ENCODE measurements at places on chromosomes 7 and 10.
A peak's percentile ranks its signal among the peaks of the same experiment; 100 is the strongest.

- DNase-seq: no peak
Measured at GRCh38 chr7:95479992-95480624, 5.6 kb upstream of the ASB4 start.

DNA sequence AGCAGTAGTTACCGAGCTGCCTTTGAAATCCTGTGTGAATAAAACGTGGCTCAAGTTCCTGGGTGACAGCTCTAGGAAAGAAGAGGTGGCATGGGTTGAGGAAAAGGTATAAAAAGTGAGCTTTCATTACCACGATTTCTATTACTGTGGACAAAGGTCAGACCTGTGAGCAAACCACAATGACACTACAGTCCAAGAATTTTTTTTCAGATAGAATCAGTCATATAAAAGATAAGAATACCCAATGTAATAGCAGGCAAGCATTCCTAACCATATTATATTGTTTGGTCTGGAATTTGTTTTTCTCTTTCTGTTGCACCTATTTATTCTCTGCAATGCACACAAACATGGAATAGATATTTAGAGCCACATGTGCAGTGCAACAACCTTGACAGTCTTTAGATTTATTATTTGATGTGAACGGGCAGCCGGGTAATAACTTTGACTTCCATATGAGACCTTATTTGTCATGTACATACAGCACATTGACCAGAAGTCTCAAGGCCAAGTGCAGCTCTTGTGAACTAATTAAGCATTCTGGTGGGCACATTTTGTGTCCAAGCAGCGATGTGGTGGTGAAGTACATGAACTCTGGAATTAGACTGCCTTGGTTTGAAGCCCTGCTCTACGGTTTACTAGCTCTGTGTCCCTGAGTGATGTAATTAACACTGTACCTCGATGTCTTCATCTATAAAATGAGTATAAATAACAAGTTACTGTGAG is 156.8 kb downstream of the NRCAM start:
- DNase-seq: no peak

- no peak for DNase-seq
Measured at GRCh38 chr7:1552200-1552599, 3.8 kb downstream of the TMEM184A start.

- no peak for DNase-seq
Measured at GRCh38 chr7:32023376-32023775, 46.8 kb downstream of the PDE1C start.

DNA sequence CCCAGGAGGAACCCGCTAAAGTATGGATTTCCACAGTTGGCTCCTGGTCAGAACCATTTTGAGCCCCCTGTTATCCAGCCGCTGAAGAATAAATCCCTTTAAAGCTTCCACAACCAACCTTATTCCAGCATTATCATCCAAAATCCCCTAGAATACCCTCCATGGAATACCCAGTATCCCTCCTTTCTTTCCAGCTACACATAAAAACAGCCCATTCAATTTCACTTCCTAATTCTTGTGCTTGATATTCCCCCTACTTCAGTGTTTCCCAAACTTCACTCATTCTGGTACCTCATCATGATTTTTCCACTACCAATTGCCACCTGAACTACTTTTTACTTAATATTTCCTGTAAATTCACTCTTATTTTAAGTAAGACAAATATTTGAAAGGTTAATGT is 3.1 kb downstream of the MACC1 start:
- DNase-seq: no peak

GRCh38 chr7:127807340-127807739 is 155.3 kb downstream of the SND1 start:
- DNase-seq: no peak

DNA sequence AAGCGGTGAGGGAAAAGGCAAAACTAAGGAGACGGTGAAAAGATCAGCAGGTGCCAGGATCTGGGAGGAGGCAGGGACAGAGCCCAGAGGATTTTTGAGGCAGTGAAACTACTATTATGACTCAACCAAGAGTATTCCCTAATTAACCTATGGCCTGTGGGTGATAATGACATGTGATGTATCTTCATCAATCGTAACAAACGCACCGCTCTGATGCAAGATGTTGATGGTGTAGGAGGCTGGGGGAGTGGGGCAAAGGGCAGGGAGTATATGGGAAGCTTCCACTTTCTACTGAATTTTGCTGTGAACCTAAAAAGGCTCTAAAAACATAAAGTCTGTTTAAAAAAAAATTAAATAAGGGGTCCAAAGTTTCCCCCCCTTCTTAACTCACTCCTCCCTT is 25.5 kb upstream of the EZH2 start:
- DNase-seq: no peak

DNA sequence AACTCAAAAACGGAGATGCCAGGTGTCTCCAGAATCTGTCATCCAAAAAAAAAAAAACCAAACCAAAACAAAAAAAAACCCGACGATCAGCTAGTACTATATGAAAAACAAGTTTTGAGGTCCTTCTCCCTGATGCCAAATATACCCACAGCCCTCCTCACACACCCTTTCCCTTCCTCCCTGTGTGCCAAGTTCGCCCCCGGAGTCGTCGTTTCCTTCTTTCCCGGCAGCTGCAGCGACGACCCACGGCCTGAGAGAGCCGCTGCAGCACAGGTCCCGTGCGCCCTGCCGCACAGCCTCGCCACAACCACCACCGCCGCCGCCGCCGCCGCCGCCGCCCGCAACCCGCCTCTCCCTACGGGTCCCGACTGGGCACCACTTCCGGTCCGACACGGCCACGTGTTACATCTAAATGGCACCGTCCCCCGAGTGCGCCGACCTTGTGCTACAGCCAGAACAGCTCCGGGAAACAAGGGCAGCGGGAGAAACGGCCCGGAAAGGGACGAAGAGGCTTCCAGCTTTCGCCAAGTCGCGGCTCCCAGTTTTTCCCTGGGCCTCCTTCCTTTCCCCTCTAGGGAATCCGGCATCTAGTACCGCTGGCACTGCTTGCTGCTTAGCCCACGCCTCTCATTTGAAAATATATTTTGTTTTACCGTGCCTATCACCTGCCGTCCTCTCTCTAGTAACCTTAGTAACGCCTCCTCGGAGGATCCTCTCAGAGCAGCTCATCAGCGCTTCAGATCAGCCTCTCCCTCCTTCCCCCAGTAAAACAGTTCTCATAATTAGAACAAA is at the start of gene FRA10AC1:
Gene FRA10AC1 (minus strand): TSS at position 383 of the 792 bp plus-strand sequence. CDS start 2,486 bp downstream, outside the sequence.
- DNase-seq: peak; percentile 93

DNA sequence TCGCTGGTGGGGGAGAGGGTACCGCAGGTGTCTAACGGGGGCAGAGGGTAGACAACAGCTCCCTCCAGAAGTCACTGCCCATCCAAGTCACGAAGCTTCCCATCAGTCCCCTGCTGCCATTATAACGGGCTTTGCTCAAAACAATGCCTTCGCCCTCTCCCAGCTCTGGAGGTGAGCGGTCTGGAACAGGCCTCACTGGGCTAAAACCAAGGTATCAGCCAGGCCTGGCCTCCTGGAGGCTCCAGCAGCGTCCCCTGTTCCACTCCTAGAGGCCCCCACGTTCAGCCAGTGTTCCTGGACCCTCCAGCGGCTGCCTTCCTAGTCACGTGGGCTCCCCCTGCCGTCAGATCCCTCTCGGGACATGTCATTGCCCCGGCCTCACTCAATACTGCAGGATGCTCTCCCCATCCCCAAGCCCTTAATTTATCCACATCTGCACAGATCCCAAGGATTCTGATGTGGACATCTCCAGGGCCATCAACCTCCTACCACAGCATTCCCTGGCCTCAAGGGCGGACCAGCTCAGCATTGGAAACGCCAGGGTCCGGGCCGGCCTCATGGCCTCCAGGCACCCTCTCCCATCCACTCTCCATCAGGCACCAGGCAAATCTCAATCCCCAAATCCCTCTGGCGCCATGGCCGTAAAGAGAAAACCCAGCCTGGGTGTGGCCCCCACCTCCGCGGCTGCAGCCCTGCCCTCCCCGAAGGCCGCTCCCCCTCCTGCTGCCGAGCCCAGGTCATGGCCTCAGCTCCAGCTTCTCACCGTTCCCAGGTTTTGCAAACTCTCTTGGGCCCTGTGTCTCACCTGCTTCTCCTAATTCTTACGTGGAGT is 104.1 kb upstream of the FAM20C start:
- DNase-seq: no peak

DNA sequence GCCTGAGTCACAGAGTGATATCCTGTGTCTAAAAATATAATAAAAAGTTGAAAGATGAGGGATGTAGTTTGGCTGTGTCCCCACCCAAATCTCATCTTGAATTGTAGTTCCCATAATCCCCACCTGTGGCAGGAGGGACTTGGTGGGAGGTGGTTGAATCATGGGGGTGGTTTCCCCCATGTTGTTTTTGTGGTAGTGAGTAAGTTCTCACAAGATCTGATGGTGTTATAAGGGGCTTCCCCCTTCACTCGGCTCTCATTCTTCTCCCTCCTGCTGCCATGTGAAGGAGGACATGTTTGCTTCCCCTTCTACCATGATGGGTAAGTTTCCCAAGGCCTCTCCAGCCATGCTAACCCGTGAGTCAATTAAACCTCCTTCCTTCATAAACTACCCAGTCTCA is 25.1 kb upstream of the UBE3C start:
- no peak for DNase-seq

- DNase-seq: no peak
Measured at GRCh38 chr7:83060218-83060617, 102.5 kb downstream of the PCLO start.

GRCh38 chr7:95589031-95589430 is 7.3 kb downstream of the PDK4 start:
- DNase-seq: peak; percentile 44

DNA sequence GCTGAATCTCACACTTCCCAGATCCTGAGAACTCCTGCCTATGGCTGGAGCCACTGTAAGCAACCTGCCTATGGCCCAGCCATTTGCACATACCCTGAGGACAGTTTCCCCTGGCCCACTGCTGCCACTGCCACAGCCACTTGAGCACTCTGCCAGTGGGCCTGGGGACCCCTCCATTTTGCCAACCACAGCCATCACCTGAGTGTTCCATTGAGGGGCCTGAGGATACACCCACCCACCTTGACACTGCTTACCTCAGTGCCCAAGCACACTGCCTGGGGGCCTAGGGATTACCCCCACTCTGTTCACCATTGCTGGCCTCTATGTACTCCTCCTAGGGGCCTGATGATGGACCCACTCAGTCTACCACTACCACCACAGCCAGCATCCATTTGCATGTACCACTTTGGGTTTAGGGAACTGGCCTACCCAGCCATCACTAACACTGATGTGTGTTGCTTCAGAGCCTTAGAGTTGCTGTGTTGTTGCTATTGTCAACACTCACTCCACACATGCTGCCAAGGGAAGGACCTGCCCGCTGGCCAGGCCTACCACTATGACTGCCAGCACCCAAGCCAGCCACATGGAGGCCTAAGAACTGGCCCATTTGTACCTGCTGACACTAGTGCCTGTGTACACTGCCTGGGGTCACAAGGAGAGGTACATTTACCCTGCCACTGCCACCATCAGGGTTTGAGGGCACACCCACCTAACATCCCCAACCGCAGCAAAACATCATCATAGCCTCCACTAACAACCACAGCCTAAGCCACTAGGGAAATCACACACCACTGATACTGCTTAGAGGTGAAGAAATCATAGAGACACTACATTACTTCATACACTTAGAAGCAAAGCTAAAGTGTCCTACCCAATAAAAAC is 45.9 kb upstream of the ANTXRL start:
- DNase-seq: no peak

DNA sequence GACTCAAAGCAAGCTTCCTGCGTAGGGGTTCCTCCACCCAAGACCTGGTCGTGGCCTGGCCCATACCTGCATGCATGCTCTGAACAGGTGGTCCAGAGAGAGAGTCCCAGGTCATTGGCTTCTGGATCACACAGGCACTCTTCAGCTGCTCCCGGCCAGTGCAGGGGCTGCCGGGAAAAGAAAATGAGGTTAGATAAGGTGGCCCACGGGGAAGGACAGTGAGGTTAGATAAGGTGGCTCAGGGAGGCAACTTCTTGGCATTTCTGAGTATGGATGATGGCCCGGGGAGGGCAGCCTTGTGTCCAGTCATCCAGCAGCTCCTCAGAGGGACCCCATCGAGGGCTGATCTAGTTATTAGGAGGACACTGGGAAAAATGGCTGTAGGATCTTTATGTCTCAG is 87.4 kb downstream of the FRMPD2 start:
- no peak for DNase-seq

DNA sequence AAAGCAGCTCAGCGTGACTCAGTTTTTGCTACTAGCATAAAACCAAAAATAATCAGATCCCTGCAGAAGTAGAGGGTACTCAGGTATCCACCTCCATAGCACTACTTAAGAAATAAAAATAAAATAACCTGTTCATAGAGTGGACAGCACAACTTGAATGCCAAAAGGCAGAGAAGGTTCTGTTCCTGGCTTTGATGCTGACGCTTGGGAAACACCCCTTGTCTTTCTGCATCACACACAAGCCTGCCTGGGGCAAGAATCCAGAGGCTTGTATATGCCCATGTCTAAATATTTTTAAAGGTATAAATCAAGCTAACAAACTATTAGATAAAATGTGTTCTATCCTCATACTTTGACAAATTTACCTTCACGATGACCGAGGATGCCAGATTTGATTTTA is 207.3 kb downstream of the KIAA1217 start:
- no peak for DNase-seq

DNA sequence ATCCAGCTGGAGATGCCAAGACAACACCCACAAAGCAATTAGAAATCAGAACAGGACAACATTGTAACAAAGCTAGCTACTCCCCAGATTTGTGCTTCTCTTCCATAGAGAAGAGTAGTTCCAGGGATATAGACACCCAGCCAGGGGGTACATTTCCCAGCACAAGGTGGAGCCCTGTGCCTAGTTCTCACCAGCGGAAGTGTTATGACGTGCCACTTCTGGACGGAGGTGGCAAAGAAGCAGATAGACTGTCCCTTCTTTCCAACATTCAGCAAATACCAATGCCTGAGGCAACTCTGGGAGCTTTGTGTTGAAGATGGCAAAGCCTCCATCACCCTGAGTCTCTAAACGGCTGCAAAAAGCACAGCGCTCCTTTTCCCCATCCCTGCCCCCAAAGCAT is 23.4 kb upstream of the GSAP start:
- no peak for DNase-seq

DNA sequence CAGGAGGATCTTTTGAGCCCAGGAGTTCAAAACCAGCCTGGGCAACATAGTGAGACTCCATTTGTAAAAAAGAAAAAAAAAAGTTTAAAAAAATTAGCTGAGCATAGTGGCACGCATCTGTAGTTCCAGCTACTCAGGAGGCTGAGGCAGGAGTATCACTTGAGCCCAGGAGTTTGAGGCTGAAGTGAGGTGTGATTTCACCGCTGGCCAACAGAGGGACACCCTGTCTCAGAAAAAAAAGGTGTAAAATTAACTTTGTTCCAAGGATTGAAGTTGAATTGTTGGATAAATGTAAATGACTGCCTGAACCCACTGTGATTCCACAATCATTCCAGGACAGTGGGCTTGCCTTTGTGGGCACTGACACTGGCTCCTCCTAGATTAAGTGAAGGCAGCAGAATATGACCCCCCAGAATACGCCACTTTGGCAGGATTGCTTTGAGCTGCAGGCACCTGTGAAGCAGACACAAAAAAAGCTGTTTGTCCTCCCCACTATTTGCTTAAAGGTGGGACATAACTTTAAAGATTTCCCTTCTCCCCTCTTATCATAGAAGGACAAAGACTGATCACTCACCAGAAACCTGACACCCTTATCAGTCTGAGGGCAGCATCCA is 57.2 kb upstream of the FOXI2 start:
- DNase-seq: no peak

GRCh38 chr10:35453855-35454532 is 117.7 kb downstream of the CCNY start:
- DNase-seq: no peak

Measured in COLO829 (cell line).